ENCODE measurements at places on chromosomes 3 and 15.

DNA sequence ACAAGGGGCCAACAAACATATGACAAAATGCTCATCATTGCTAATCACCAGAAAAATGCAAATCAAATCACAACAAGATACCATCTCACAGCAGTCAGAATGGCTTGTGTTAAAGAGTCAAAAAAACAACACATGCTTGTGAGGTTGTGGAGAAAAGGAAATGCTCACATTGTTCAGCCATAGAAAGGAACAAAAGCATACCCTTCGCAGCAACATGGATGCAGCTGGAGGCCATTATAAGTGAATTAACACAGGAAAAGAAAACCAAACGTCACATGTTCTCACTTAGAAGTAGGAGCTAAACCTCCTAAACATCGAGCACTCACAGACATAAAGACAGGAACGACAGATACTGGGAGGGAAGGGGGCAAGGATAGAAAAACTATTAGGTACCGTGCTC, 678.4 kb upstream of the GRM7 start:
- DNase-seq, result no peak

GRCh38 chr3:53134631-53135232, 4.5 kb upstream of the RFT1 start:
- peak; percentile 86 for DNase-seq

DNA sequence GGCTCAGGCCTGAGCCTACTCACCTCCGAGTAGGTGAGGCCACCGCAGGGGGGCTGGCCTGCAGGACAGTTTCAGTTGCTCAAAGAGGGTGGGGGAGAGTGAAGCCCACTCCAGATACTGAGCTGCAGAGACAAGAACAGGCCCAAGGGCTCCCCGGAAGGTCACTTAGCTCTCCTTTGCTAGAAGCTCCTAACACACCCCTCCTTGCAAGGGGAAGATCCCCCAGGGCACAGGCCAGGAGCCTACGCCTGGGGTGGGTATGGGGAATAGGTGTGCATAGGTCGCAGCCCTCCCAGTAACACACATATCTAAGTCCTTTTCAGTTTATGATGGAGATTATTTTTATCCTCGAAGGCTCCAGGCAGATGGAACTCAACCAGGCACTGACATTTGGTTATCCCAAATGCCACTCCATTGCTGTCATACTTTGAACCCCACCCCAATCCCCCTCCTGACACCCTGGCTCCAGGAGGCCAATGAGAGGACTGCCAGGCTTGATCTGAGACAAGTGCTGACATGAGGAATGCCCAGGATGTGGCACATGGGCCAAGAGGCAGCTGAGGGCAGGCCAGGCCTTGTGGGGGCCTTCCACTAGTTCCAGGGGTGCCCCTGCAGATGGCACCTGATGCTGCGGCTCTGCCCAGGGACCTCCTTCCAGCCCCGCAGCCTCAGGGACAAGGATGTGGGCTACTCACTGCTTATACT, 1.1 kb upstream of the MUSTN1 start:
- no peak for DNase-seq

DNA sequence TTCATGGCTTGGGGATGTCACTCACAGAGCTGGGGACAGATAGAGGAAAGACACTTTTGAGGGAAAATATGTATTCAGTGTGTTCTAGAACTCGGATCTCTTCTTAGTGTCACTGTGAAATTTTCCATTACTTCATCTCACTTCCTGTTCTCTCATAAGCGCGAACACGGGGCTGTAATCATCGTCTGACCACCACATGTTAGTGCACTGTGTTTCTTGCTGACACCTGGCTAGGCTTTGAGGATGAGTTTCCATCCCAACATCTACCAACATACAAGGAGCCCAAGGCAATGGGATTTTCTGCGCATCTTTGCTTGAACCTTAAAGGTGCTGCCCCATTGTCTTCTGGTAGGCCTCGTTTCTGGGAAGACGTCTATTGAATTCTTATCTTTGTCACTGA, 84.0 kb downstream of the LIPC start:
- DNase-seq, result no peak

DNA sequence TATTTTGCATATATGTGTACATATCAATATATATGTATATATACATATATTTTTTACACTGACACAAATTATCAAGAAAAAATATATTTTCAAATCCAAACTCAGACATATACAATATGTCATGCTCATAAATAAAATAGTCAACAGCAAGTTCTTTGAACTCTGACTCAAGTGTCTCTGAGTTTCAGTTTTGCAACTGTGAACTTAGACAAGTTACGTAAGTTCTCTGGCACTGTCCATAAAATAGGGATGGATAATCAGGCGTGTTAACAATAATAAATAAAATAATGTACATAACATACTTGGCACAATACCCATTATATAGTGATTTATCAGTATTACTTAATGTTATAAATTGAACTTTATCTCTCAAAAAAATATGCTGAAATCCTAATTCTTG, 12.1 kb upstream of the XRN1 start:
- no peak for DNase-seq

GRCh38 chr3:104214937-104215336, 1151.8 kb upstream of the ALCAM start:
- DNase-seq, result no peak

DNA sequence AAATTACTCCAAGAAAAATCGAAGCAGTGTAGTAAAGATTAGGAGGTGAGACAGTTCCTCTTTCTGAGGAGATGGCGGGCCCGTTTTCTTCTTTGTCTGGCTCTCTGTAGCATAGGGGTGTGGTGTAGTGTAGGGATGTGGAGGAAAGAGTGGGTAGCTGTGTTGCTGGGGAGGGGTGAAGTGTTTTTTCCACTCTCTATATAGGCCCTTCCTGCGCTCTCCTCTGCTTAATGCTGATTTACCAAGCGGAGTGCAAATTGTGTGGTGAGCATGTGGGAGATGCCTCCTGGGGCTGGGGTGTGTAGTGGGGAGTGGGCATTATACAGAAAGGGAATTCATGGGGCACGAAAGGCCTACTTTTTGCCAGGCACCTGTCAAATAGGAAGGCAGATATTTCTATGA, 94.9 kb downstream of the ST6GAL1 start:
- DNase-seq, result no peak

GRCh38 chr3:32597656-32598055, 27.0 kb upstream of the DYNC1LI1 start:
- no peak for DNase-seq

DNA sequence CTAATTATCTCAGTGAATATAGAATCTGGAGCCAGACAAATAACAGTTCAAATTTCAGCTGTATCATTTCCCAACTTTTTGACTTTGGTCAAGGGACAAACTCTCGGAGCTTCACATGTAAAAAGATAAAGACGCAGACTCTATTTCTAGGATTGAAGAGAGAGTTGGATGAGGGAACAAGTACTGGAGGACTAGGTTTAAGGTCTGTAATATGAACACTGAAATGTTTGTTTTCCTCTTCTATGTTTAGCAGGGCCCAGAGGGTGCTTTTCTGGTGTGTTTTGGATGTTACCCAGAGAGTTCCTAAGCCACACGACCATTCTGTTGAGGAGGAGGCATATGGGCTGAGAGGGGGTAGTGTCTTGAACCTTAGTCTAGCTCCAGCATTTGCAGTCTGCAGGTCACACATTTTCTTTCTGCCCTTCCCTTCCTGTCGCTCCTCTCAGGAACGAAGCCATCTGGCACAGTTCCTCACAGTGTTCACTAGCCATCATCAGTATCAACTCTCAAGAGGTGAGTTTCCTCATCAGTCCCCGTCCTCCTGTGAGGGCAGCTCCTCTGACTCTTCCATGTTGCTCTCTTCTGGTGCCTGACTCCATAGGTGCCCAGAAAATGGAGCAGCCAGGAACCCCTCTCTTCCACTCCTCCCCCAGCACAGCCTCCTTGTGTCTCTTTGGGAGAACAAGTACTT, 250.1 kb downstream of the SQOR start:
- no peak for DNase-seq

GRCh38 chr15:94059013-94059587, 172.3 kb upstream of the MCTP2 start:
- no peak for DNase-seq

- peak; percentile 28 for DNase-seq
Observed at GRCh38 chr3:9715136-9715535, 11.5 kb downstream of the CPNE9 start.

DNA sequence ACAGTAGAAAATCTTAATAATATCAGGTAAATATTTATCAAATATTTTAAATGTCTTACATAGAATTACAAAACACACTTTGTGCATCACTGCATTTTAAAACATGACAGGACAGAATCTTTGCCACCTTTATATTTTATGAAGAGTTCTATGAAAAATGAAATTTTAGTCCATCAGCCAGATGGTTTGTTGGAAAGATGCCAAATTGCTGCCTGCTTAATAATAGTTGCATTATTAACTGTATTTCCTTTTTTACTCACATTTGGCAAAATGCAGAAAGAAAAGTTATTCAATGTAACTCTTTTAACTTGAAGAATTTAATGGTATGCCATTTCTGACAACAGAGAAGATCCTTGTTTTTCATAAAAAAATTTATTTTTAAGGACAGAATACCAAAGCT, 1271.6 kb downstream of the NSUN3 start:
- no peak for DNase-seq

GRCh38 chr15:39582286-39582976, 1.6 kb downstream of the THBS1 start:
- DNase-seq, result no peak

GRCh38 chr15:88907111-88907510, 6.1 kb downstream of the MFGE8 start:
- no peak for DNase-seq

DNA sequence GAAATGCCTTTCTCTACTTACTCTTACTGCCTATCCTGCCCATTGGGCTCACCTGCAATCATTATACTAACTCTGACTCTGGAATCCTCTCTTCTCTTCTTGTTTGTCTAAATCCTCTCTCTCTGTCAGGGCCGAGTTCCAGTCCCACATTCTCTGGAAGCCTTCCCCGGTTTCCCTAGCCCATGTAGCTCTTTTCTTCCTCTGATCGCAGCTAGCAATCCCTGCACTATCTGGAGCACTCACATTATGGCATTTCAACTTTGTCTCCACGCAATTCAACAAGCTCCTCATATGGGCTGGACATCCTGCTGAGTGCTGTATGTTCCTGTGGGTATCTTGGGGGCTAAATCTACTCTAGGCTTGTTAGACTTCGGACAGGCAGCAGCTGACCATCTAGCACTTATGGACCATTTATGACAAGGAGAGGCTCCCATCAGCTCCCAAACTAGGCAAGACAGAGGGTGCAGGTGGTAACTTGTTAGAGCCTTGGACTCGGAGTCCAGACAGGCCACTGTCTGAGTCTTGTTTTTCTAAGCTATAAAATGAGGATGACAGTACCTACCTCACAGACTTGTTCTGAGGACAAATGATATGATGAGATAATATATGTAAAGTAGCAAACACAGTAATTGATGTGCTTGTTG, 58.3 kb downstream of the EPHB3 start:
- DNase-seq, result no peak

- peak; percentile 81 for DNase-seq
Observed at GRCh38 chr3:142888481-142889211, at the start of gene PCOLCE2. PCOLCE2 (minus strand) TSS chr3:142889083; CDS start chr3:142888896, 187 bp downstream.

DNA sequence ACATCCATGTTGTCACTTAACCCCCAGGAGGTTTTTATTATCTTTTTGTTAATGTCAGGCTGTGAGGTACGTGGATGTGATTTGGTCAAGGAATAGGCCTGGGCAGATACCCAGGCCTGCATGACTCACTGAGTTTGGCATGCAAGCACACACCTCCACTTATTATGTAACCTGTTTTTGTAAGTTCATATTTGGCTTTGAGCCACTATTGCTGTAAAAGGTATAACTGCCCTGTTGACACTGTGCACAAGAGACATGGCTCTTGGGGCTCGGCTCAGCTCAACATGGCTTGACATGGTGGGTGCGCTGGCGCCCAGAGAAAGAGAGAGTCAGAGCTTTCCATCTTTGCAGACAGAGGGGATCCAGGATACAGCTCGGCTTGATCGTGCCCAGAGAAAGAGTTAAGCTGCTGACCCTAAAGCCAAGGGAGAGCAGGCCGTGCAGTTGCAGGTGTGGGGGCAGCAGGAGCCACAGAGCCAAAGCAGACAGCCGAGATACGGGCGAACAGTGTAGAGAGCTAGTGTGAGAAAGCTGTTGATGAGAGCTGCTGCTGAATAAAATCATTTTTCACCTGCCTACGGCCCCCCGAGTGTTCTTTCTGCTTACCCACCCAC, 67.9 kb upstream of the UNC13C start:
- DNase-seq, result no peak
